Astrocyte of the spinal cord (primary cell): ENCODE measurements at places on chromosomes 16 and 17.

DNA sequence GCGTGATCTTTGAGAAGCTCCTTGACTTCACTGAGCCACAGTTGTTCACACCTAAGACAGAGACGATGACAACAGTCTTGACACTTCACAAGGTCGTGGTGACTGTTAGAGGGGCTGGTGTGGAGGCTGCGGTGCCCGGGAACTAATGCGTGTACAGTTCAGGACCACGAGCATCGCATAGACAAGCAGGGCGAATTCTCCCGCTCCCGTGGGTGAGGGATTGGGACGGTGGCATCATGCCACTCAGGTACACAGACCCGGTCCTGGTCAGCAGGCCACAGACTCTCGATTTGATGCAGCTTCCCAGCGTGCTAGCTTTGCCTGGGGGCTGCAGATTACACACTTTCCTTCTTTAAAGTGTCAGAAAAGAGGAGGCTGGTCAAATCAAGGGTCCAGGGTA lies 24.7 kb downstream of the CEP295NL start:
- DNase-seq = no peak

DNA sequence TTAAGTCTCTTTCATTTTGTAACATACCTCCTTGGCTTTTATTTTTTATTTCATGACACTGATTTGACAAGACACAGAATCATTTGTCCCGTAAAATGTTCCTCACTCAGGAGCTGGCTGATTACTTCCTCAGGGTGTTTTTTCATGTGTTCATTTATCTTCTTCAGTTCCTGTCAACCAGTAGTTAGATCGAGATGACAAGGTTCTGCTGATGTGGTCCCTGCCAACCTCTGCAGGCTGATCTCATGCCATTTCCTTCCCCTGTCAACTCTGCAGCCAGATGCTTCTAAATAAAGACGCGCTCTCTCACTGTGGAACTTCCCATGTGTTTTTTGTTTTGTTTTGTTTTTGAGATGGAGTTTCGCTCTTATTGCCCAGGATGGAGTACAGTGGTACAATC lies 8.1 kb upstream of the CXCL16 start:
- DNase-seq = no peak

GRCh38 chr17:5581655-5582054 lies 2.7 kb downstream of the NLRP1 start:
- DNase-seq = no peak

GRCh38 chr16:29962344-29962994 lies 590 bp downstream of the TMEM219 start:
- peak; percentile 36 for DNase-seq

GRCh38 chr17:60792250-60792898 lies 114.7 kb downstream of the BCAS3 start:
- no peak for DNase-seq

GRCh38 chr17:21286909-21287702 lies 2.6 kb downstream of the MAP2K3 start:
- no peak for DNase-seq

GRCh38 chr16:84339311-84339710 lies 29.0 kb upstream of the ATP2C2 start:
- DNase-seq = no peak

- DNase-seq = no peak
These were observed 5.6 kb downstream of the ACD start for GRCh38 chr16:67654403-67654911.

GRCh38 chr16:50360779-50361178 lies 8.0 kb downstream of the BRD7 start:
- DNase-seq = no peak

DNA sequence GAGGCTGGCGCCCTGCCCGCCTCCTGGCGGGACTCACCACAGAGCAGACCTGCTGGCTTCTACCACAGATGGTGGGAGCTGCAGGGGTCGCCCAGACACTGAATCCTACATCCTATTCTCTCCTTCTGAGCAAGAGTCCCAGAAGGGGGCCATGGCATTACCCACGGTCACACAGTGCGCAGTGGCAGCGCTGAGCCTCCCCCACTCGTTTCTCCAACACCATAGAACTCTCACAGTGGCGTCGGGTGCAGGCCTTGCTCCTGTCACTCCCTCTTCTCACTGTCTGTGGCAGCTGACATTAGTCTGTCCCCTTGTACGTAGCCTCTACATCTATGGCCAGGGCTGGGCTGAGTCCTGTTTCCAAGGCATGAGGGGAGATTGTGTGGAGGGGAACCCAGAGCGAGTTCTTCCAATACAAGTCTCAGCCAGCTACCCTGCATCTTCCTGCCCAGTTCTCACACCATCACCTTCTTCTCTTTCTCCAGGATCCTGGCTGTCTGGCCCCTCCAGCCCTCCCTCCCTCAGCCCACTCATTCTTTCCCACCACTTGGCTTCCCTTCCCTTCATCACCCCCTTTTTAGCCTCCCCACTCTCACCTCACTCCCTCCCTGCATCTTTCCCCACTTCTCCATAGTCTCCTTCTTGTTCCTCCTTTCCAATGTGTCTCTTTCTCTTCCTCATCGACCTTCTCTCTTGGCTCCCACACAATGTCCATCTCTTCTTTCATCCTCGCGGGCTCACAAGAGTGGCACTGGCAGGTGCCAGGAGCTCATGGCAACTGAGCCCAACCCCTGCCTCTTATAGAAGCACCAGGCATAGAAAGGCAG lies 5.9 kb downstream of the UBTF start:
- no peak for DNase-seq

DNA sequence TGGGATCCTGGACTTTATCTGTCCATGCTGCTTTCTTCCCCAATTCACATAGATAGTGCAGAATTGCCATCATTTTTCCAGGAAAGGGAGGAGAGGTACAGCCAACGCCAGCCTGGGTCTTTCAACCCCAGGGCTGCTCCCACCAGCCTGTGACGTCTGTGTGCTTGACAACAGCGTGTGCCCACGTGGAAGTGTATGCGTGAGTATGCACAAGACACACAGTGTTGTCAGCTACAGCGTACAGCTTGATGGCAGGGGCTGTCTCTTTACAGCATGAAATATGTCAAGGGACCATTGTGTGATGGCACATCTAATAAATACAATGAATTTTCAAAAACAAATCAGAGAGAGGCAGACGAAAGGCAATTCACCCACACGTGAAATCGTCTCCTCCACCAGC lies 62.3 kb downstream of the GSG1L start:
- no peak for DNase-seq

DNA sequence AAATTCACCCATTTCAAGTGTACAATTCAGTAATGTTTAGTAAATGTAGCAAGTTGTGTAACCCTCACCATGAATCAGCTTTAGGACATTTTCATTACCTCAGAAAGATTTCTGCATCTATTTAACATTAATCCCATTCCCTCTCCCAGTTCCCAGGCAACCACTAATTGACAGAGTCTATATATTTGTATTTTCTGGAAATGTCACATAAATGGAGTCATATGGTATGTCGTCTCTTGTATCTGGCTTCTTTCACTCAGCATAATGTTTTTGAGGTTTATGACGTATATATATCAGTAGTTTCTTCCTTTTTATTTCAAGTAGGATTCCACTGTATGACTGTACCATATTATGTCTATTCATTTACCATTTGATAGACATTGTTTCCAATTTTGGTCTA lies 199.8 kb downstream of the CYB561 start:
- DNase-seq = no peak

GRCh38 chr17:21124086-21124485 lies 2.7 kb upstream of the DHRS7B start:
- DNase-seq = no peak

- DNase-seq = peak; percentile 58
These were observed 10.0 kb downstream of the PITPNC1 start for GRCh38 chr17:67386965-67387551.

GRCh38 chr16:11307639-11308492 lies 26.7 kb upstream of the PRM1 start:
- DNase-seq = no peak

DNA sequence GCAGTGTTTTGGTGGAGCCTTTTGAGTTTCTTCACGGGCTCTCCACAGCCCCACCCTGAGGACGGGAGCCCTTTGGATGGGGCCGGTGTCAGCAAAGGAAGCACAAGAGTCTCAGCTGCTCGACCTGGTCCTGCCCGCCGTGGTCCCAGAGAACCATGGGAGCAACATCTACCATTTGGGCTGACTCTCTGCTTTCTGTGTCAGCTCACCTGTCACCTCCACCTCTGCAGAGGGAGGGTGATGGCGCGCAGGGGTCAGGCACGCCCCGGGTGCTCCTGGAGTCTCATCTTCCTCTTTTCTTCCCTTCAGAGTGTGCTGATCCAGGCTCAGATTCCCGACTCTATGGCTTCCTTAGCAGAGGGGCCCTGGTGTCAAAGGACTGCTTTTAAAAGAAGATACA lies 171.7 kb downstream of the LAT start:
- DNase-seq = no peak

- DNase-seq = no peak
These were observed 11.4 kb downstream of the SCGB1C2 start for GRCh38 chr17:148757-149156.

DNA sequence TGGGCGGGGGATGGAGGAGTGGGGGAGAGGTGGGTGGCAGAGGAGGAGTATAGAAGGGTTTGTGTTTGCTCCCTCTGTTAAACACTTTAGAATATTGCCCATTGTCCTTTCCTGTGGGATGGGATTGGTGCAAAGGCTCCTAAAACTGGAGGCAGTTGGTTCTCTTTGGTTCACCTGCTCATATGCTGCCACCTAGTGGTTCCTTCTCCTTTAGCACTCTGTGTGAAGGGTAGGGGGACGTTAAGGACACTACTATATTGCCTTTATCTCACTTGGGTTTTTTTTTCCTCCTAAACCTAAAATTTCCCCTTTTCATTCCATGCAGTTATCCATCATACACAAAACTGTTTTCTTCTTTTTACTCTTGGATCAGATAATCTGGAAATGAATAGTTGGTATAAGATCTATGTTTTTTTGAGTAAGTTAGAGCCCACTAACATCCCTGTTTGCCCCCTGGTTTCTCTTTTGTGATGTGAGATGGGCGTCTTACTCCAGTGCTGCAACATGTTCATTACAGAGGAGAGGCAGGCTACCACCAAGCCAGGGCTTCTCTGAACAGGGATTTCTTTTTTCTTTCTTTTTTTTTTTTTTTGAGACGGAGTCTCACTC lies 23.8 kb downstream of the SNX11 start:
- DNase-seq = peak; percentile 63

DNA sequence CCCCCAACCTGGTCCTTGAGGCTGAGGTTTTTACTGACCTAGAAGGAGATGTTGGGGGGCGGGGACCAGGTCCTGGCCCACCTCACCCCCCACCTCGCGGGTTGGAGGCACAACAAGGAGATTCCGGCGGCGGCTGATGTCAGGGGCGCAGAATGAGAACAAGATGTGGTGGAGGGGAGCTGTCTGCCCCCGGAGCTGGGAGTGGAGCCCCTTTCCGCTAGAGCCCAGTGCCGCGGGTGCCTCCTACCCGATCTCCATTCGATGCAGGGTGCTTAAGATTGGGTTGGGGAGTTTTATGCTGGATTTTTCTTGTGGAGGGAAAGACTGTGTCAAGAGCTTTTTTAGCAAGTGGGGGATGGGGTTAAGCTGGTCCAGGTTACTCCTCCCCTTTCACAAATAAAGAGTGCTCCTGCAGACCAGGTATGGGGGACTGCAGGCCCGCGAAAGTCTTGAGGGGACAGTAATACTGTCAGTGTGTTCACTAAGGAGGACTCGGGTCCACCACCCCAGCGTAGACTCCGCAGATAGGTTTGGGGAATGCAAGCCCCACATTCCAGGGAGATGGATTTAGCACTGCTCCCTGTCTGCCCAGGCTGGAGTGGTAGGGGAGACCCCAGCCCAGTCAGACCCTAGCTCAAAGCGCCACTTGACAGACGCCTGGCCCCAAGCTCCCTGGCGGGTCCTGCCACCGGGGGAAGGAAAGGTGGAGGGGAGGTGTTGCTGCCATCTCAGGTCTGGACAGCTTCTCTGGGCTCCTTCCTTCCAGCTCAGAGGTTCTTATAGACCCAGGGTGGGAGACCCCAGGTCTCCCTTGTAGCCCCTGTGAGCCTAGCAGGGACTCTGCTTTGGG lies 2.0 kb downstream of the CACNA1G start:
- no peak for DNase-seq

- DNase-seq = no peak
These were observed 17.7 kb downstream of the TOX3 start for GRCh38 chr16:52529226-52529625.

GRCh38 chr17:59786213-59786535 lies 78.7 kb downstream of the VMP1 start:
- DNase-seq = no peak

- no peak for DNase-seq
These were observed 8.0 kb upstream of the C16orf96 start for GRCh38 chr16:4548124-4548523.
